ENCODE measurements at places on chromosomes 13 and 19.

GRCh38 chr19:19227217-19227616, 15.5 kb downstream of the NCAN start:
- DNase-seq, result no peak

DNA sequence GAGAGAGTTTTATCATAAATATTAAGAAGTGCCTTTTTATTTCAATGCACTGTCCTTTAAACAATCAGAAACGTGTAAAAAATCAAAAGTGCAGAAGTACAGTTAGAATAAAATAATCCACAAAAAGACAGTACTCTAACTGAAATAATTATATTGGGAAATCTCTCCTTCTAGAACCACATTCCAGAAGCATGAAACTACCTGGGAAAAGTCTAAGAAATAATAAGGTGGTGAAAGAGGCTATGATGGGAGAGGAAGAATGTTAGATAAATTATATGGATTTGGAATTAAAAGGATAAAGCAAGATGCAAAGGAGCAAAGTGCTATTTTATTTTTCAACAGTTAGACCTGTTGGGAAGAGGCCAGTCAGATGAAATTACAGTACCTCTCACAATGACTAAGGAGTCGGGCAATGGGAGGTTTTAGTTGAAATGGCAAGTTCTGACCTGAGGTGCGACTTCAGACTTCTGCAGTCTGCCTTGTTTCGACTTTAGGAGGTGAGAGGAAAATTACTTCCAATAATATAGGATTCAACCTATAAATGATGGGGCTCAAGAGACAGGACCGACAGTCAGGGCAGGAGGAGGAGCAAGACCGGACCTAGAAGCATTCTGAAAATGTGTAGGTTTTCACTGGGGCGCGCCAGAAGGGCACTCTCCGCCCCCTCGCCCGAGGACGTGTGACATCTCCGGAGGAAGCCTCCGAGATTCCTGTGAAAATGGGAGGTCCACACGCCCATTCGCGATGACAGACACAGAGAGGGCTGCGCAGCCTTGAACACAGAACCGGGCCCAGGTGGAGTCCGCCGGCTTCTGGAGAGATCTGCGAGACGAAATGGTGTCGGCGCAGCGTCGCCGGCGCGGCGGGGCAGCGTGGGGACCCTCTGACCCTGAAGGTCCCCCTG, 717 bp downstream of the SPRYD7 start:
- DNase-seq, result peak; percentile 5

DNA sequence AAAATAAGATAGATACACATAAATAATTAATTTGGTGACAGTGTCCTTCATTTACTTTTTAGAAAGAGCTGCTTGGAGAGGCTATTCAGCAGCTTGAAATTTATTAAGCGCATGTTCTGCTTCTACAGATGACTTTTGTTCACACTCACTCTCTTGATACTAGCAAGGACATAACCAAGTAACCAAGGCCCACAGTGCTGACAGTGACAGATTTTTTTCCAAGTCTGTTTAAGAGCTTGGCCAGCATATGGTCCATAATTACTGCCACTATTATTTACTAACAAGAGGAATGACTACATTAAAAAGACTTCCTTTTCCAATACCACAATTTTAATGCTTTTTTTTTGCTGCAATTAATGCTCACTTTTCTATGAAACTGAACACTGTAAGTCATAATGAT, 673.7 kb upstream of the MIR17HG start:
- DNase-seq, result no peak

- no peak for DNase-seq
These were observed 480.9 kb downstream of the GPC5 start for GRCh38 chr13:91879360-91879759.

DNA sequence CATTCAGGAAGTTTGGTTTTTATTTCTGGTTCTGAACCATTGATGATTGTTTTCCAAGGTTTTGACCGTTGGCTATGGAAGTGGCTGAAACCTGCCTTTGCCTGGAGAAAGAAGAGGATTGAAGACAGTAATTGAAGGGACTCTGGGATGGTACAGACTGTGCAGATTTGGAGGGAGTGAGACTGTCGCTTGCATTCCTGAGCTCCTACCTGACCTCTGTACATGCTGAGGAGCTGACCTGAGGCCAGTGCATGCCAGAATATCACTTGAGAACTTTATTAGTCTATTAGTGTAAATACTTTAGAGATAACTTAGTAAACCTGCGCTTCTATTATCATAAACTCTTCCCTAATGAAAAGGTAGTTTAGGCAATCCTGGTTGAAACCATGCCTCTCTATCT, 276.4 kb downstream of the IRS2 start:
- DNase-seq, result no peak

DNA sequence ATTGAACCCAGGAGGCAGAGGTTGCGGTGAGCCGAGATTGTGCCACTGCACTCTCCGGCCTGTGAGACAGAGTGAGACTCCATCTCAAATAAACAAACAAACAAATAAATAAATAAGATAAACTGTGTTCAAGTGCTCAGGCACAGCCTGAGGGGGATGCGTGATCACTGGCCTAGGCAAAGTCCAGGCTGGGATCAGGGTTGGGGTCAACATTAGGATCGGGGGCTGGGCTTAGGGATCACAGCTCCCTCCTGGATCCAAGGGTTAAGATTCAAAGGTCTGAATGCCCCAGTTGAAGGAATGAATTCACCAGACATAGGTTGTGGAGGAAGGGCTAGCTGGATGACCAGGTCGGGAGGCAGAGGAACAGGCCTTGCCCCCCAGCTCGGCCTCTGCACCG, 1.9 kb upstream of the EXOC3L2 start:
- DNase-seq, result no peak

DNA sequence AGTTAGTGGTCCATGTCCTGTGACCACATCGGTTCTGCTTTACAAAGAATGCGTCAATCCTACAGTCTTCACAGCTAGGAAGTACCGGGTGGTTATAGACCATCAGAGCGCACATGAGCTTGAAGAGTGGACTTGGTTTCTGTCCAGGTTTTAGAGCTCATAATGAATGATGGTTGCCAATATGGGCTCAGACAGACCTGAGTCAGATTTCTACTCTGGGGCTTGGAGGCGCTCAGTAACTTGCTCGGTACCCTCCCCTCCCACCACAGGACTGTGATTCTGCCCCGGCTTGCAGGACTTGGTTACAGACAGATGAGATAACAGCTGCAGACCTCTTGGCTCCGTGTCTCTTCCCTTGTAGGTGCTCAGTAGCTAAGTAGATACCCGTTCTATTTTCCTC, 284.7 kb downstream of the TSHZ3 start:
- DNase-seq, result no peak

GRCh38 chr19:31118287-31118955, 230.8 kb downstream of the TSHZ3 start:
- DNase-seq, result no peak

GRCh38 chr13:95251641-95252040, 49.6 kb downstream of the ABCC4 start:
- no peak for DNase-seq

DNA sequence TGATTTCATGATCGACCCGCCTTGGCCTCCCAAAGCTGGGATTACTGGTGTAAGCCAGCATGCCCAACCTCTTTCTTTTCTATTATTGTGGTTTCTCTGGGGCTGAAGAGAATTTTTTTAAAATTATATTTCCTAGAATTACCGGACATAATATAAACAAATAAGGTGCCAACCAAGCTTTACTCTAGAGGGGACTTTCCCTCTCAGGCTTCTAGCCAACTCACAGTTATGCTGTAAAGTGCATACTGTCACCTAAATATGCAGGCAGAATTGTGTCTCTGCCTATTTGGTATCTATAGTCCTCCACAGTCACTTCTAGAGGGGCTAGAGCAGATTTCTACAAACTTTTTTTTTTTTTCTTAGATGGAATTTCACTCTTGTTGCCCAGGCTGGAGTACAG, 41.6 kb upstream of the ZNF681 start:
- DNase-seq, result no peak

DNA sequence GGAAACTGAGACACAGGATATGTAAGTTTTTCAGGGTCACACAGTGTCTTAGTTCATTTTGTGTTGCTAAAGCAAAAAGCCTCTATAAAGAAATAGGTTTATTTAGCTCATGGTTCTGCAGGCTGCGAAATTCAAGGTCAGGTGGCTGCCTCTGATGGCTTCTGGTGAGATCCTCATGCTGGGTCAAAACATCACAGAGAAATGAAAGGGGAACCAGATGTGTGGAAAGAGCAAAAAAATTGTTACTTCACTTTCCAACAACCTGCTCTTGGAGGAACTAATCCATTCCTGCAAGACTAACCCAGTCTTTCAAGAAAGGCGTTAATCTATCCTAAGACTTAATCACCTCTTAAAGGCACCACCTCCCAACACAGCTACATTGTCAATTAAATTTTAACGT, 64.2 kb upstream of the UBL3 start:
- no peak for DNase-seq

- no peak for DNase-seq
These were observed 1581.5 kb upstream of the PCDH20 start for GRCh38 chr13:62997038-62997599.
